A673 (cell line): ENCODE measurements at places on chromosomes 16 and 17.

DNA sequence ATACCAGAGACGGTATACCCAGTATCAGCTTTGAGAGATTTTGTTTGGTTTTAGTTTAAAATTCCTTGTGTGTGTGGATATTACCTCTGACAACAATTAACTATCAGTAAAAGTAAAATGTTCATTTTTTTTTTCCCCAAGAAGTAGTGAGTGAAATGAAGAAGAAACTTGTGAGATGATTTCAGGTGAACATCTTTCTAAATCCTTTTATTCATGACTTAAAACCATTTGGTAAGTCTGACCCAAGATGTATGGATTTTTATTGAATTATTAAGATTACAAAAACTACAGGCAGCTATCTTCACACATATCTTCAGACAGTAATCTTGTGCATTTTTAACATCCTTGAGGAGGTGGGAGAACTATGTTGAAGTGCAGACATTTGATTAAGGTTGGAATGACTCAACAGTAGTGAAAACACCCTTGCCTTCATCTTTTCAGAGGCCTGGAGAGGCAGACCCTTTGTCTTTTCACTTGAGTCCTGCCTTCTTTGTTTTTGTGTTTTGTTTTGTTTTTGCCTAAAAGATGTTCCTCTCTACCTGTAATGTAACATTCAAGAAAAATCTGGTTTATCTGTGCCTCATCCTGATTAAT is 240.3 kb upstream of the TBX2 start:
- DNase-seq = no peak

- DNase-seq = peak; percentile 27
These were observed 335 bp downstream of the TMEM11 start for GRCh38 chr17:21213638-21214014.

DNA sequence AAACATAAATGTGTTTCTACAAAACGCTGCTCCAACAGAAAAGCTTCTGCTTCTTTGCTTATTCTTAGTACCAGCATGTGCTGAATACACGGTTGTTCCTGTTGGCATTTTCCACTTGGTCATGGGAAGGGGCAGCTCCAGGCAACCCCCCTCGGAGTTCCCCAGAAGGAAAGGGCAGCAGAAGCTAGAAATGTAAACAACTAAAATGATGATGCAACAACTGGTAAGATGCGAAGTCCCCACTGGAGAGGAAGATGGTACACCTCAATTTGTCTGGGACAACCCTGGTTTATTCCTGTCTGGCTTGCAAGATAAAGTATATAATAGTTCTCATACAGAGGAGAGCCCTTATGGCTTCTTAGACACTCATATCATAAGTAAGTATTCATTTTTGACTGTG is 9.2 kb upstream of the CCL13 start:
- no peak for DNase-seq

DNA sequence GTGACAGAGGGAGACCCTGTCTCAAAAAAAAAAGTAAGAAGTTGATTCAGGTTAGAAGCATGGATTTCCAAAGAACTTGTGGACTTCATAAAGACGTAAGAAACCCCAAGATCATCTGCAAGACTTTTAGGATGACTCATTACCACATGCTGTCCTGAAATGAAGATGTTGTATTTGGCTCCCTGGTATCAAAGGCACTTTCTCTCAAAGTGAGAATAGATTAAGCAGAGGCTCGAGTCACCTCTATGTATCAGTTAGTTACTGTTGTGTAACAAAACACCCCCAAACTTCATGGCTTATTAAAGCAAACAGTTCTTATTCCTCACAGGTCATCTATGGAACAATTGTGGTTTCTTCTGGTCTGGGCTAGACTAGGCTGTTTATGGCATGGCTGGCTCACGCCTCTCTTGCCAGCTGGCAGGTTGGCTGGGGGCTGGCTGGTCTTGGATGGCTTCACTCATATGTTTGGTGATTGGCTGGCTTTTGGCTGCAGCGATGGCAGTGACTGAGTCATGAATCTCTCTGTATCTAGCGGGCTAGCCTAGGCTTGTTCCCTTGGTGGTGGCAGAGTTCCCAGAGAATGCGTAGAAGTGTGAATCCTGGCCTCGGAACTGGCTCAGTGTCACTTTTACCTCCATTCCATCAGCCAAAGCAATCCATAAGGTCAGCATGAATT is 60.4 kb upstream of the MSI2 start:
- no peak for DNase-seq

GRCh38 chr16:87525352-87525751 is 32.5 kb upstream of the ZCCHC14 start:
- no peak for DNase-seq

DNA sequence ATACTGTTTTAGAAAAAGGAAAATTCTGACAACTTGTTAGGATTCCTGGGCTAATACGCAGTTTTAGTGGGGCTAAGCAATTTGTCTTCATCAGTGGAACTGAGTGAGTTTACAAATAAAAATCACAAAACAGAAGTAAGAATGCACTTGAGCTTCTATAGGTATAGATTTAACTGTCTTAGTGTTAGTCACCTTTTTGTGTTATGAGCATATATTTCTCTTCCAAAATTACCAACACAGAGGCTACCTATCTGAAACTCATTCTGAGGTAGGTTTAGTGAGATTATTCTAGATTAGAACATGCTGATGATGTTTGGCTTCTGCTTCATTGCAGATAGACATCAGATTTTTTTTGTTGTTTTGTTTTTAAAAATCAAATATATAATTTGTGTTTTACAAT is 23.2 kb downstream of the METTL9 start:
- DNase-seq = no peak

GRCh38 chr16:80803339-80804055 is 901 bp downstream of the CDYL2 start:
- DNase-seq = peak; percentile 22

- peak; percentile 30 for DNase-seq
These were observed 3.5 kb upstream of the CDC6 start for GRCh38 chr17:40284085-40284713.

GRCh38 chr17:36578671-36579070 is 13.0 kb upstream of the DHRS11 start:
- no peak for DNase-seq

- DNase-seq = no peak
These were observed 12.2 kb downstream of the PRKCB start for GRCh38 chr16:23847948-23848347.

GRCh38 chr17:19388791-19389785 is 2.1 kb upstream of the MFAP4 start:
- no peak for DNase-seq

GRCh38 chr16:4426021-4426684 is 485 bp downstream of the DNAJA3 start:
- DNase-seq = no peak

DNA sequence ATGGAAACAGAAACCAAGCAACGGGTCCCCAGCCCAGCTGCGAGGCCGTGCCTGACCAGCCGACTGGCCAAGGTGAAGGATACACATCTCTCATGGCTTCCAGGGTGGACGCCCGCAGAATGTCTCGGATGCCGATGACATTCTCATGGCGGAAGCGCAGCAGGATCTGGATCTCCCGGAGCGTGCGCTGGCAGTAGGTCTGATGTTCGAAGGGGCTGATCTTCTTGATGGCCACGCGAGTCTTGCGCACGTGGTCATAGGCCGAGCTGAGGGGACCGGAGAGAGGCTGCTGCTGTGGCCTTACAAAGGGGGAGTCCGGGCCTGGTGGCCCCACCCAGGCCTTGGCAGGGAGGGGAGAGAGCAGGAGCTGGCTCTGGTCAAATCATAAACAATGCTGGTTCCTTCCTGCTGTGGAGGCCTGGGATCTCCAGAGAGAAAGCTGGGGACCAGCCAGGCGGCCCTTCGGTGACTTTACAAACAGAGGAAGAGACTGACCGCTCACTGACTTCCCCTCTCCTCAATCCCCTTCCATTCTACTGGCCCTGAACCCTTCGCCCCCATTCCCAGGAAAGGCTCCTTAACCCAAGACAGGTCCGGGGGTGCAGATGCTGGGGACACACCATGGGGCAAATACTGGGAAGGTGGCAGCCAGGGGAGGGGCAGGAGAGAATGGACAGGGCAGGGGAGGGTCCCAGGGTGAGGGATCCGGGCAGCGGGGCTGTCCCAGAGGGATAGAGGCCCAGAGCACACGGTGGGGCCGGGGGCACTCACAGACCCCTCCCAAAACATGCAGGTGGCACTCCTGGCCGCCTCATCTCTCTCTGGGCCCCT is 1.1 kb downstream of the MAPK3 start:
- no peak for DNase-seq

GRCh38 chr16:79298894-79299799 is 301.4 kb downstream of the MAF start:
- no peak for DNase-seq

DNA sequence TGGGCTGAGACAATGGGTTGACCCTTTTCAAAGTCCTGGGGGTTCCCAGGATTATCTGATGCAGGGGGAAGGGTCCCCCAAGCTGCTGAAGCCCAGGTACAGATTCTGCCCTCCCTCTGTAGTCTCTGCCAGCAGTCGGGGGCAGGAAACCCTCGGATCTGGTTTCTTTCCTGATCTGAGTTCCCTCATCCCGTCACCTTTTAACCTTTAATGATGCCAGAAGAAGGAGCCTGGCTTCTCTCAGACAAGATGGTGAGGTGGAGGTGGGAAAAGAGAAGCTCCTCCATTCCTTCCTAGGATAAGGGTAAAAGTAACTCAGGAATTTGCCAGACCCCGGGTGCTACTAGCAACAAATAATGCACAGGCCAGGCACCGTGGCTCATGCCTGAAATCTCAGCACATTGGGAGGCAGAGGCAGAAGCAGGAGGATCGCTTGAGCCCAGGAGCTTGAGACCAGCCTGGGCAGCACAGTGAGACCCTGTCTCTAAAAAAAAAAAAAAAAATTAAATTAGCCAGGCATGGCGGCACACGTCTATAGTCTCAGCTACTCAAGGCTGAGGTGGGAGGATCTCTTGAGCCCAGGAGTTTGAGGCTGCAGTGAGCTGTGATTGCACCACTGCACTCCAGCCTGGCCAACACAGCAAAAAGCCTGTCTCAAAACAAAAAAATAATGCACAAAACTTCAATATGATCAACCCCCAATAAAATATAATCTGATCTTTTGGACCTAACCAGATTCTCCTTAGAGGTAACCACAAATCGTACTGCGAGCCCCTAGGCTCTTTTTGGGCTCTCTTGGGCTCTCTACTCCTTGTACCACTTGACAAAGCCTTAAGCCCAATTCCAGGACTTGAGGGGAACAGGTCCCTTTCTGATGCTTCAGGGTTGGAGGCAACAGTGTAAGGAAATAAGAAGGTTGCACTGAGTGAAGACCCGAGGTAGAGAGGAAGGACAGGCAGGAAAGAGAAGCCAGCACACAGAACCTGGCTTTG is 5.7 kb downstream of the CDC42EP4 start:
- no peak for DNase-seq
